ENCODE measurements at places on chromosomes 3 and 15. TPM values are rescaled to one million over a fixed set of nuclear protein-coding genes. Genes with fewer than 3 reads are reported as not detected.

DNA sequence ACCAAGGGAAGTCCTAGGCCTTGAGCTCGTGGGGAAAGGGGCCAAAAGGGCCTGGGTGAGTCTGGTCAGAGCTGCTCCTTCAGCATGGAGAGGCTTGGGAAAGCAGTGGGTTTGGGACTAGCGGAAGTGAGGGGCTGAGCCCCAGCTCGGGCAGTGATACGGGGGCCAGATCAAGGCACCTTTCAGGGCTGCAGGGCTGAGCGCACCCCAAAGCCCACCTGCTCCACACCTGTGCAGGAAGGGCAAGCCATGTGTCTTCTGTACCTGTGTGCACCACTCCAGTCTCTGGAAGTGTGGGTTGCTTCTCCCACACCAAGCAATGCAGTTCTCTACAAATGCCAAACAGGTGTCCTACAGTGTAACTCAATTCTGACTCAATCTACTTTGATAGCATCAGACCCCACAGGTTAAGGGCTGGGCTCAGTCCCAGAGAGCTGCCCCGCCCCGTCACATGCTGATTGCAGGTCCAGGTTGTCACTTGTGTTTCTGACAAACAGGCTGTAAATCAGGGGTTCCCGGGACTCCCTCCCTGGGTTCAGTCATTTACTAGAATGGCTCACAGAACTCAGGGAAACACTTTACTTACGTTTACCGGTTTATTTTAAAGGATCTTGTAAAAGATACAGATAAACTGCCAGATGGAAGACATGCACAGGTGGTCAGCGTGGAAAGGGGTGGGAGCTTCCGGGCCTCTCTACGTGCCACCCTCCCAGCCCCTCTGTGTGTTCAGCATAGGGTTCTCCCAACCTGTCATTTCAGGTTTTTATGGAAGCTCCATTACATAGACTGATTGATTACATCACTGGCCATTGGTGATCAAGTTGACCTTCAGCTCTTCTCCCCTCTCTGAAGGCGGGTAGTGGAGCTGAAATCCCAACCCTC is 28.8 kb upstream of the KLF13 start:
- no peaks in the 10 kb centered on the region for H3K36me3 ChIP-seq
- peaks cover 3% of the 10 kb centered on the region for H3K4me1 ChIP-seq
- no peak overlapping the region for H3K4me3 ChIP-seq
- H3K27me3 ChIP-seq: no peaks in the 10 kb centered on the region

DNA sequence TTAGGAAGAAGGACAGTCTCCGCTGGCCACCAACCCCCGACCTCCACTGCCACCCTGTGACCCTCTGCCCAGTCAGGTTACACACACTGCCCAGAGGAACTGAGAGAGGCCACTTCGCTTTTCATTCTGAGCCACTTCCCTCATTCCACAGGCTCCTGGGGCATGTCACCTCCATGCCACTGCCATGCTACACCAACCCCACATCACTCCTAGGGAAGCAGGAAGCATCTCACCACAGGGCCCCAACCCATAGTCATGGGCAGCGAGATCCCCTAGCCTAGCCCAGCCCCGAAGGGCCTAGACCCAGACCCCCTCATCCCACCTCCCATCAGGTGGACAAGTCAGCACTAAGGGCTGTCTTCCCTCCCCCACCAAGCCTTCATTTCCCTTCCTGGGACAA is 1.4 kb downstream of the PLCB2 start:
- H3K4me3 ChIP-seq: no peak overlapping the region
- no peak for DNase-seq
- H3K27me3 ChIP-seq: no peaks in the 10 kb centered on the region
- no peaks in the 10 kb centered on the region for H3K36me3 ChIP-seq

DNA sequence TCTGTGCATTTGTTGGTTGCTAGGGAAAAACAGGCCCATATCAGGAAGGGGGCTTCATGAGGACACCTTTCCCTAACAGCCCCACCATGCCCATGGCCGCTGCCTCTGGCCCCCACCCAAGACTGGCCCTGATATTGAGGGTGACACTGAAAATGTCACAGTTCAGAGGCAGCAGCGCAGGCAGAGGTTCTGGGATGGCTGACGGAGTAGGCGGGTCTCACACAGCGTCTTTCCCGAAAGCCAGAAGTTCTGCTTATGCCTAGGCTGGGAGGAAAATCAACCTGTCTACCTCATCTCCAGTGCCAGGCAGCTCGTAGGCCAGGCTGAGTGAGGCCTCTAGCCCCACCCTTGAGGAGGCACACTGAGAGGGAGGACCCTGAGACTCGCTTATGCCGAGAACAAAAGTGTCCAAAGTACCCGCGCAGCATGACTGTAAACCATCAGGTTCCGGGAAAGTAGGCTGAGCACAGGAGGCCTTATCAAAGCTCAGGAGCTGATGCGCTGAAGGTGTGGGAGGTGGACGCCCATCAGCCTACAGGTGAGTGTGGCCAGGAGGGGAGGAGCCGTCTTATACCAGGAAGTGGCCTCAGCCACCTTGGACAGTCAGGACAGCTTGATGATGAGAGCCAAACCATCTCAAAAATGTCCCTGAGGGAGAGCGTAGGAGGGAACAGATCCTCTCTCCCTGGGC is 27.5 kb downstream of the GRAMD2A start:
- no peak overlapping the region for H3K4me3 ChIP-seq
- no peaks in the 10 kb centered on the region for H3K27me3 ChIP-seq
- H3K36me3 ChIP-seq: no peaks in the 10 kb centered on the region

GRCh38 chr3:54982807-54983206 is 54.9 kb upstream of the LRTM1 start:
- H3K36me3 ChIP-seq: no peaks in the 10 kb centered on the region
- H3K4me1 ChIP-seq: no peaks in the 10 kb centered on the region
- H3K27me3 ChIP-seq: no peaks in the 10 kb centered on the region
- no peak overlapping the region for H3K27ac ChIP-seq

DNA sequence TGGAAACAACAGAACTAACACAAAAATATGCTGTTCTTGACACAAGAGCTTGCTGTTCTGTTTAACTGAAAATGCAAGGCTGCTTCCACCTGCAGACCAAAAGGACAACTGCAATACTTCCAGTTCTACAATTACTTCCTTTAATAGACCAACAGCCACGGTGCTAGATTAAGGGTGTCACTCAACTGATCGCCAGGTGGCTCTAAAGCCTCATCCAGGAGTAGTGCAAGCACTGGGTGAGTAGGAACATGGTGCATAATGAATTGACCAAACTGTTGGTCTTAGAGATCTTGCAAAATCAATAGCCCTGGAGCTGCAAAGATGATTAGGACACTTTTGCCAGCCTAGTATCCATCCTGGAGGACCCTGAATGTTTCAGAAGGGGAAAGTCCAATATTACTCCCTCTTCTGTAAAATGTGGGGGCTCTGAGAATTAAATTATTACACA is 3.6 kb upstream of the CLDN16 start:
- H3K27me3 ChIP-seq: no peaks in the 10 kb centered on the region
- H3K27ac ChIP-seq: no peak overlapping the region
- H3K36me3 ChIP-seq: no peaks in the 10 kb centered on the region
- peak; percentile 48 for DNase-seq
- H3K4me3 ChIP-seq: no peak overlapping the region
- peaks cover 5% of the 10 kb centered on the region for H3K4me1 ChIP-seq

- H3K36me3 ChIP-seq: no peaks in the 10 kb centered on the region
- peaks cover 2% of the 10 kb centered on the region for H3K27me3 ChIP-seq
- H3K4me3 ChIP-seq: no peak overlapping the region
- no peak overlapping the region for H3K27ac ChIP-seq
- DNase-seq: no peak
Observed at GRCh38 chr15:83515164-83515563, 68.0 kb downstream of the SH3GL3 start.

The ATP2B2 gene
- not detected for total RNA-seq

The MORC1 gene
- not detected for total RNA-seq

The MAGI1 gene
- total RNA-seq: 31.6 TPM

The BAHD1 gene
- total RNA-seq: 23.7 TPM

The THBS1 gene
- total RNA-seq: 570 TPM

The LXN gene
- total RNA-seq: 31.4 TPM

The HDC gene
- 4.6 TPM for total RNA-seq

All from left lung (tissue), 14 donors.